ENCODE measurements at places on chromosomes 13 and 19. TPM values are rescaled to one million over a fixed set of nuclear protein-coding genes. Genes with fewer than 3 reads are reported as not detected.

Gene KLK6
- 7.6 TPM for polyA plus RNA-seq

DNA sequence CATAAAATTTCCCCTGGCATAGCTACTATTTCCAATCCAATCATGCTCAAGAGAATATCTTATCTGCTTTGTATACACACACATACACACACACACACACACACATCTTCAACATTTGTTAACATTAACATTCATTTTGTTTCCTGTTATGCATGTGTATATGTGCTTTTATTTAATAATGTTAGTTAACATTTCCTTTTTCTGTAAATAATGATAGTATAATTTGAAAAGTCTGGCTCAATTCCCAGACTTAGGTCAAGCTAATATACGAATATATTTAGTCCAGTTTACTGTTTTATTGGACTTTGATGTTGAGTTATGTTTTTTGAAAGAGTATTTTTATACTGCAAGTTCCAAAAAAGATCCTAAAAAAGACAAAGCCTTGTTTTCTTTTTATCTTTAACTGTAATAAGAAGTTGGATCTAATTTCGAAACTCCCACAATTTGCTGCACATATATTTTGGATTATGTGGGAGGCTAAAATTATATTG, 1072.4 kb downstream of the EFNB2 start:
- DNase-seq: no peak

Gene SIGLEC14
- 0.15 TPM for polyA plus RNA-seq

DNA sequence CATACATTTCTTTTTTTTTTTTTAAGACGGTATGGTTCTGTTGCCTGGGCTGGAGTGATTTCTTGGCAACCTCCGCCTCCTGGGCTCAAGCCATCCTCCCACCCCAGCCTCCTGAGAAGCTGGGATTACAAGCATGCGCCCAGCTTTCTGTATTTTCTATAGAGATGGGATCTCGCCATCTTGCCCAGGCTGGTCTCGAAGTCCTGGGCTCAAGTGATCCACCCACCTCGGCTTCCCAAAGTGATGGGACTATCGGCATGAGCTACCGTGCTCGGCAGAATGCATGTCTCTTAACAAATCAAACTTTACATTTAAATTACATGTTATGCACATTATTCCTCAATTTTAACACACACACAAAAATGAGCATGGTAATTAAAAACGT, 1.2 kb downstream of the NDUFA13 start:
- DNase-seq: no peak

Gene KLHL26
- 7.6 TPM for polyA plus RNA-seq

Gene TTC9B
- polyA plus RNA-seq: 0.21 TPM

Gene ZSCAN22
- 2.2 TPM for polyA plus RNA-seq

Gene CGB2
- not detected for polyA plus RNA-seq

- DNase-seq: no peak
These were observed 2.5 kb upstream of the CILP2 start for GRCh38 chr19:19535311-19536191.

Gene CDC42EP5
- 71.5 TPM for polyA plus RNA-seq

DNA sequence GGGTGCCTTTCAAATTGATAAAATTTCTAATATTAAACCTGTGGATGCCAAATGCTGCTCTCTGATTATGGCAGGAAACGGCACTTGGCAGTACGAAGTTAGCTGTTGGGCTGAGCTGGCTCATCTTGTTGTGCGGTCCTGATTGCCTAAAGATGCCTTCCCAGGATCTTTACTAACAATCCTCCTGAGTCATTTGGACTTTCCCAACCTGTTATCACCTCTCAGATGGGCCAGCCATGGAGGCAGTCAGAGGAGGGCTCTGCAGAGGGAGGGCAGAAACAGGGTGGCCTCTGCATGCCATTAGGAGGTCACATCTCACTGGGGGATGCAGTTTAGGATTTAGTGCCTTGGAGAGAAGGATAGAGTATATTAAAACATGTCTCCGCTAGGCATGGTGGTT, 27.3 kb downstream of the ALOX5AP start:
- DNase-seq: no peak

- DNase-seq: no peak
These were observed 6.8 kb downstream of the TMED1 start for GRCh38 chr19:10828981-10829821.

GRCh38 chr13:49319551-49319950, 71.8 kb downstream of the CDADC1 start:
- no peak for DNase-seq

- DNase-seq: no peak
These were observed 401.6 kb downstream of the COG6 start for GRCh38 chr13:40056898-40057619.

DNA sequence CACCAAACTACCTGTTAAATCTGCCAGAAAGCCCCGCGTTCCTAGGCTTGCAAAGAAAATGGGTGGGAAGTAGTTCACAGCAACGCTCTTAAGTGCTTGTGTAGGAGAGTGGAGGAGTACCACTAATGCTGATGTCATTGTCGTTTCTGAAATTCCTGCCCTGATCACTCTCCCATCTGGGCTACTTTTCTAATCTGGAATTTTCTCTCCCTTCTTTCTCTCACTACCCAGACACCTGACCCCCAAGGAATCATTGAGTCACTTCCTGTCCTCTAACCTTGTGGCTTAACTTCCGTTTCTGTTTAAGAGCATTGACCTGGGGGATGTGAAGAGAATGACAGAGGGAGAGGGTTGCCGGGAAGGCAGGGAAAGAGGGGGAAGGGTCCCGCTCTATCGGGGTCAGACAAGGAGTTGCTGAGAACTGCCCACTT, 98.7 kb downstream of the STARD13 start:
- no peak for DNase-seq

- peak; percentile 64 for DNase-seq
These were observed 16.2 kb upstream of the FOXO1 start for GRCh38 chr13:40682449-40683240.

DNA sequence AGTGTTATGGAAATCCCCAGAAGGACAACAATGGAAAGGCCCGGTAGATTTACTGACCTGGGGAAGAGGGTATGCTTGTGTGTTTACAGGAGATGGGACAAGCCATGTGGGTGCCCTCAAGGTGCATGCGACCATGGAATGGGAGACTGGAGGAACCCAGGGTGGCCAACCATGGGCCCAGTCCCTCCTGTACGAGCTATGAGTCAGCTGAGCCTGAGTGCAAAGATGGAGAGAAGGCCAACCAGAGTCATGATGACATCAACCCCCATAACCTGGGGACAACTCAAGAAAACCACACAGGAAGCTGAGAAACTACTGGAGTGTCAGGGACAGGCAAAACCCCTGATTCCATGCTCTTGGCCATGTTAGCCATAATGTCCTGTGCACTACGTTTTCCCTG, 7.8 kb downstream of the ZNF350 start:
- no peak for DNase-seq

Gene MCOLN1
- polyA plus RNA-seq: 60.5 TPM

Gene CEACAM7
- not detected for polyA plus RNA-seq

Gene C19orf73
- 2.7 TPM for polyA plus RNA-seq

DNA sequence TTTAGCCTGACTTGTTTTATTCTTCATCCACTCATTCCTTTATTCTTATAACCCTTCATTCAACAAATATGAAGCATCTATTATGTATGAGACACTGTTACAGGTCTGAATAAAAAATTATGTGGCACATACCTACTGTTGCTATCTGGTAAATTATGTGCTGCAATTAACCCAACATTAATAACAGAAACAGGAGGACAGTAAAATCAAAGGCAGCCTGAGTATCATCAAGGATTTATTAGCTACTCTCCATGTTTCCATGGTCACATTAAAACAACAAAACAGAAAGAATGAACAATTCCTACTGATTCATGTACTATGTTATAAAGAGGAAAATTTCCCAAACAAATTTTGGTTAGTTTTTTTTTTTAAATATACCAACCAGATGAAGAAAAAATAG, 43.9 kb downstream of the RAP2A start:
- DNase-seq: no peak

Gene PRR36
- polyA plus RNA-seq: 5.4 TPM

DNA sequence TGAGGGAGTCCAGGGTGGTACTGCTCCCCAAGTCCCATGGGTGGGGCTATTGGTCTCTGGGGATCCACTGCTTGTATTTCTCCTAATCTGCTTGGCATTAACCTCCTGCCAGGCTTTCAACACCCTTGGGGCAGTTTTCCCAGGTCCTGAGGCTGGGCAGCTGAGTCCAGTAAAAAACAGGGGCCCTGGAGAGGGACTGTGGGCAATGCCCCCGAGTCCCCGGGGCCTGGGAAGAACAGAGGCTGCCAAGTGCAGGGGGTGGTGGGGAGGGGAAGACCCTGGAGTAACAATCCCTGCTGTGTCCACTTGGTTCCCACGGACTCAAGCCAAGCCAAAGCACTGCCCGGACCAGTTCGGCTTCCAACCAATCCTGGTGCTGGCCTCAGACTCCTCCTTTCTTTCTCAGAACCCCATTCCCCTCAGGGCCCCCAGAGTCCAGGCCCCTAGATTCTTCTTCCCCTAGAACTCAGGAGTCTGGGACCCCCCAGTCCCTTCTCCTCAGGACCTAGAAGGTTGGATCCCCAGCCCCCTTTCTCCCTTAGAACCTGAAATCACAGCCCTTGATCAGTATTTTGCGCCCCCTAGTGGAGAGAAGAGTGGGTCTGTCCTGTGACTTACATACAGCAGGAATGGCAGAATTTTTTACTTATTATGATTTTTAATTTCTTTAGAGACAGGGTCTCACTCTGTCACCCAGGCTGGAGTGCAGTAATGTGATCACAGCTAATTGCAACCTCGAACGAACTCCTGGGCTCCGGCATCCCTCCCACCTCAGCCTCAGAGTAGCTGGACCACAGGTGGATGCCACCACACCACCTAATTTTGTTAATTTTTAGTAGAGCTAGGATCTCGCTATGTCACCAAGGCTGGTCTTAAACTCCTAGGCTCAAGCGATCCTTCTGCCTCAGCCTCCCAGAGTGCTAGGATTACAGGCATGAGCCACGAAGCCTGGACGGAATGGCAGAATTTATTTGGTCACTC, 3.7 kb upstream of the CLPTM1 start:
- DNase-seq: peak; percentile 94

DNA sequence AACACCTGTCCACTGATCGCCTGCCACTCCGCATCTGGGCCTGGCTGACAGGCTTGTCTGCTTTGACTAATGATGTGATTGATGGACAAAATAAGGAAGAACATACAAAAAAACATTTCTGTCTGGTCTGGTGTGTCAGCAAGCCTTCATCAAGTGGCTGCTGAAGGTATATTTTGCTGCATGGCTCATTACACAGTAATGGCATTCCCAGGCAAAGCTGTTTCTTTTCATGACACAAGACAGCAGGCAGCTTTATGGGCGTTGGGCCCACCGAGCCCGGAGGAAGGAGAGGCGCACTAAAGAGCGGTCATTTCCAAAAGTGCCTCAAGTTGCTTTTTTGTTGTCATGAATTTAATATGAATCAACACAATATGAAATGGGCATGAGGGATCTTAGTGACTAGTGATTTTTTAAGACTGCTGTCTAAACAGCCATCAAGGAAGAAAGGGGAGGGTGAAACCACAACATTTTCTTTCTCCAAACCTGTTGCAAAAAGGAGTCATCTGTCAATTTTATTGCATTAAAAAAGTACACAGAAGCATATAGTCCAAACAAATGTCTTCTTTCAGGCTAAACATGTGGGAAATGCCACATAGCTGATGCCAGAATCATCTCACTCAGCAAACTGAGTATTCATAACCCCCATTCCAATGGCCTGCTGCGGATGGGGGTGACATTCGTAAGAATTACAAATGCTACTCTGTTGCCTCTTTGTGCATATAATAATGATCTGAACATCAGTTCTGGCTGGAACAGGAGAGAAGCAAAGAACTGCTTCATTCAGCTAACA, 476.6 kb downstream of the ZNF536 start:
- DNase-seq: no peak

- DNase-seq: no peak
These were observed 640.5 kb downstream of the GPC5 start for GRCh38 chr13:92038905-92039304.

Gene RNF225
- 0.47 TPM for polyA plus RNA-seq

DNA sequence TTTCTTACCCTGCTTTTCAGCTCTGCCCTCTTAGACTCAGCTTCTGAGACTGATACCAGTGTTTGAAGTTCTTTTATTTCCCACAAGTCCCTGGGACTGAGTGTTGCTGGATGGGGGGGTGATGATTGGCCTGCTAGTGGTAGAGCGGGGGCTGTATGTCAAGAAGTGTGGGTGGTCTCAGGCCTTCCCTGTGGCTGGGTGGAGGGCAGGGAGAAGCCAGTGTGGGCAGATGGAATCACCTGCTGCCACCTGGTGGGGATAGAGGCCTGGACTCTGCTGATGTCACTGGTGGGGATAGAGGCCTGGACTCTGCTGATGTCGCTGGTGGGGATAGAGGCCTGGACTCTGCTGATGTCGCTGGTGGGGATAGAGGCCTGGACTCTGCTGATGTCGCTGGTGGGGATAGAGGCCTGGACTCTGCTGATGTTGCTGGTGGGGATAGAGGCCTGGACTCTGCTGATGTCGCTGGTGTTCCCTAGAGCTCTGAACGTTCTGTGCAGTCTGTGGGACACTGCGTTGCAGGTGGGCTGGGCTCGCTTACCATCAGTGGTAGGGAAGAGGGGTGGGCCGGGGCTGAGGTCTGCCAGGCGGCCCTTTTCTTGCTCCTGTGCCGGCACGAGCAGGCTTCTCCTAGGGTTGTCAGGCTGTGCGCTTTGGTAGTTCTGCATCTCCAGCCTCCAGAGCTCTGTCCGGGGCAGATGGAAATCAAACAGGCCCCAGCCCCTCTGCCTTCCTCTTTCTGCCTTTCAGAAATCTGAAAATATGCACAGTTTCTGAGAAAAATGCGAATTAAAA, 101.3 kb downstream of the ARHGEF7 start:
- peak; percentile 60 for DNase-seq

- no peak for DNase-seq
These were observed 892.4 kb upstream of the MIR17HG start for GRCh38 chr13:90455067-90455466.

- DNase-seq: no peak
These were observed 656 bp downstream of the PCCA start for GRCh38 chr13:100089465-100090032.

DNA sequence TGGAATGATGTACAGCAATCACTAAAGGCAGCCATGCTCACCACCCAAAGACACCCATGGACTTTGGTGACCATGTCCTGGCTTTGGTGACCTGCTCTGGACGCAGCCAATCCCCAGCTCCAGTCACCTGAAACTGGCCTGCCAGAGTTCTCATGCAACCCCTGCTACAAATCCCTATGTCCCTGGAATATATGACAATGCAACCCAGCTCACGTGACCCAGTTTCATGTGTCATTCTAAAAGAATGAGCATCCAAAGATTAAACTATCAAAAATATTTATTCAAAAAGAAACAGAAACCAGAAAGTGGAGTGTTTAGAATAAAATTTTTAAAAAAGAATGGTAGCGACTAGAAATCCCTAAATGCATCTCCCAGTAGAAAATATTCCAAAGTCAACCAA, 203.3 kb upstream of the IRS2 start:
- DNase-seq: no peak

GRCh38 chr19:10070730-10071446, 15.2 kb upstream of the SHFL start:
- DNase-seq: no peak

Gene ZNF578
- 0.16 TPM for polyA plus RNA-seq

Gene CFAP97D2
- not detected for polyA plus RNA-seq

Gene ZNF492
- polyA plus RNA-seq: not detected
